Stimulated activated CD4-positive, alpha-beta T cell treated with anti-CD3 and anti-CD28 coated beads, Interleukin-1b, Interleukin-23, amount 100 ng/mL, for 48 hours (primary cell): ENCODE measurements at places on chromosomes 11 and 22.

- DNase-seq: peak; percentile 77
Measured at GRCh38 chr22:30423301-30423958, 2.1 kb upstream of the MTFP1 start.

- DNase-seq: no peak
Measured at GRCh38 chr11:128339792-128340191, 247.6 kb downstream of the ETS1 start.

DNA sequence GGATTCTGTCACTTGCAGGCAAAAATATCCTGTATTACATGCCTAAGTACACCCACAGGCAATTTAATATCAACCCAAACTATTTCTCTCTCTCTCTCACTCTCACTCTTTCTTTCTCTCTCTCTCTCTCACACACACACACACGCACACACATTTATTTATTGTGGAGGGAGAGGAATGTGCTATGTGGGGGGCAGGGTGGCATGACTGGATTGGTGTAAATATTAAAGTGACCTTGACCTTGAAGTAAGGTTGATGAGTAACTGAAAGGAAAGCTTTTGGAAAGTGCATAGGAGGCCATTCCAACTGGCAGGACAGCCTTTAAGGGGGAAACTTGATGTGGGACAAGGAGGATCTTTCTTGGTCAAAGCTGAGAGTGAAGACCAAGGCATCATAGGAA is 589.7 kb upstream of the KIRREL3 start:
- no peak for DNase-seq

- DNase-seq: no peak
Measured at GRCh38 chr22:47624252-47625012, 862.0 kb downstream of the TBC1D22A start.

DNA sequence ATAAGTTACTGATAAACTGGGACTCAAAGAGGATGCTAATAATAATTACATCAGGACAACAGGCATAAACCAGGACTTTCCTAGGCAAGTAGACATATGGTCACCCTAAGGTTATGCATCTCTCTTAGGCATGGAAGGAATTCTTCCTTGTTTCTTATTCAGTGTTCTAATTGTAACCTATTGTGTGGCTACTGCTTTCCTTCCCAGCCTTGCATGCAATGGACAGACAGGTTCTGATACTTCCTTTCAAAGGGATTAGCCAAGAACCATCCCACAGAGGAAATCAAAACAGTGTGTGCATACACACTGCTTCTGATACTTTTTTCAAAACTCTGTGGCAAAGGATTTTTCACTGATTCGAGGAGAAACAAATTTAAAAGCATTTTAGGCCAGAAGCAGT is 48.3 kb downstream of the RRAS2 start:
- DNase-seq: no peak

DNA sequence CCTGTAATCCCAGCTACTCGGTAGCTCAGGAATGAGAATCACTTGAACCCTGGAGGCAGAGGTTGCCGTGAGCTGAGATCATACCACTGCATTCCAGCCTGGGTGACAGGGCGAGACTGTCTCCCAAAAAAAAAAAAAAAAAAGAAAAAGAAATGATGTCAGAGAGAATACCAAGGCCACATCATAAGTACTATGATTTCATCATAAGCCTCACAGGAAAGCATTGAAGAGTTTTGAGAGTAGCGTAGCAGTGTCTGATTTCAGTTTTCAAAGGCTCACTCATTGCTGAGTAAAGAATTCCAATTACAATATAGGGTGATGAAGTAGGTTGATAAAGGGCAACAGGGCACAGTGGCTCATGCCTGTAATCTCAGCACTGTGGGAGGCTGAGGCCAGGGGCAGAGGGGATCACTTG is 88.8 kb downstream of the MRTFA start:
- DNase-seq: no peak

DNA sequence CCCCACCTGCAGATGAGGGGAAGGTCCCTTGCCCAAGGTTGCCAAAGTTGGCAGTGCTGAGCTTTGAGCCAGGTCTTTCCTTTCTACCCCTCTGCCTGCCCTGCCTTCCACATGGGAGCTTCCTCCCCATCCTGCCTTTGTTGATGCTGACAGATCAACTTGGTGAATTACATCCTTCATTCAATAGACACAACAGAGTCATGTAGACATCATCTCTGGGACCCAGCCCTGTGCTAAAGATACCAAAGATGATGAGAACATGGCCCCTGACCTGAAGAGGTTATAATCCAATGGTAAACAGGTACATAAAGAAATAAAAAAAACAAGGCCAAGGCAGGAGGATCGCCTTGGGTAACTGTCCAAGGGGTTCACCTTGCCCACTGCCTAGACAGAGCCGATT is 42.4 kb upstream of the MAPK1 start:
- DNase-seq: no peak

DNA sequence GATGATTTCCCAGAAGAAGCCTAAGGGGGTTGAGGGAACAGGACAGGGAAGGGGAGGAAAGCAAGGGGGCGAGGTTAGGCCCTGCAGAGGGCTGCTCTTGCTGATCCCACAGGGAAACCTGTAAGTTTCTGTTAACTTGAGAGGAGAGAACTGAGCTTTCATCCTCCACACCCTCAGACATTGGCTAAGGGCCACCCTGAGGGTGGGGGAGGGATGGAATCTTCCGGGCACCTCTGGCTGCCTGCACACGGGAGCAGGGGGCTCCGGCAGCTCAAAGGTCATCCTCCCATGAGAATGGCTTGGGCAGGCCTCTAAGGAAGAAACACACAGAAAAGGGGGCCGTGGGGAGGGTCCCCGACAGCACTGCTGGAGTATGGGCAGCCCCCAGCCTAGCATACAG is 108.1 kb downstream of the TSPAN18 start:
- DNase-seq: no peak

GRCh38 chr11:11577251-11577855 is 44.5 kb downstream of the GALNT18 start:
- DNase-seq: no peak

DNA sequence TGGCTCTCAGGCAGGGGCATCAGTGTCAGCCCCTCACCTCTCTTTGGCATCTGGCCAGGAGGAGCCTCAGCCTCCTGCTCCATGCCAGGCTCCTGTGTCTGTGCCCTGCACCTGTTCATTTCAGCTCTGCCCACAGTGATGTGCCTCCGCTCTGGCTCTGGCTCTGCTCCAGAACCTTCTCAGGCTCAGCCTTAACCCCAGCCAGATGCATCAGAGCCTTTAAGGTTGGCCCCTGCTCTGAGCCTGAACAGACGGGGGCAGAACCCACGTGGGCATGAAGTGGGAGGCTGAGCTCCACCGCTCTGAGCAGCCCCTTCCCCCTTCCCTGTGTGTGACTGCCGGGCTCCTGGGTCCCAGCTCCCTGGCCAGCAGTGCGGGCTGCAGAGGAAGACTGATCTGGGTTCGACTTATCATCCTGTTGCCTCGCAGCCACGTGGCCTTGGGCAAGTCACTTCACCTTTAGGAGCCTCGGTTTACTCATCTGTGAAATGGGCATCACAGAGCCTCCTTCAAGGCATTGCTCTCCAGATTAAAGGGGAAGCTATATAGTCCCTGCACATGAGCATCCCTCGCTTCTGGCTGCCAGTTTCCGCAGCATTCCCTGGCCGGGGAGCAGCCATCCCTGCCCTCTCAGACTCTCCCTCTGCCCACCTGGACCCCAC is 44.7 kb upstream of the RTL6 start:
- DNase-seq: no peak

GRCh38 chr11:134733646-134734045 is 321.6 kb upstream of the B3GAT1 start:
- no peak for DNase-seq

DNA sequence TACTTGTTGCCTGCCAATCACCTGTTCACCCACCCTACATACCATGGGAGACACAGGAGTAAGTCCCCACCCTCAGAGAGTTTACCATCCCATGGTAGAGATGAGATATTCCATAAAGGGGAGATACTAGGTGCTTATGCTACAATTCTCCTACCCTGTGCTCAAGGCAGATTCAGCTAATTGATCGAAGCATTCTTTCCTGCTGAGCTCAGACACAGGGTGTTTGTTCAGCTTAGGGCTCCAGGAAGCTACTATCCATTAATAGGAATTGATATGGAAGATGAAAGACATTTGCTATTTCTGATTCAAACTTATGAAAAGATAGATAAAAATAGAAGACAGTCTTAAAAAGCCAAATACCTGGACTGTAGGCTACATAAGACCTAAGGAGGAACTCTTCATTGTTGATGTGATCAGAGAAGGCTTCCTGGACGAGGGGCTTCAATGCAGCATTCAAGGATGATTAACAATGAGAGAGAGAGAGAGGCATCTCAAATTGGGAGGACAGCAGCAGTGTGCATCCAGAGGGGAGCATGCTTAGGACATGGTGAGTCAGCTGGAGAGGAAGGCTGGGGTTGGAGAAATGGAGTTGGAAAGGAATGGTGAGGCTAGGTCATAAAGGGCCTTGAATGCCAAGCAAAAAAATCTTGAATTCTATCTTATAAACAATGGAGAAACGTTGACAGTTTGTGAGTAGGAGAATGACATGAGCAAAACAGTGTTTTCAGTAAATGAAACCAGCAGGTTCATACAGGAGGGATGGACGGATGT is 15.0 kb downstream of the SYT13 start:
- no peak for DNase-seq

GRCh38 chr11:111735262-111736116 is 30.7 kb downstream of the PPP2R1B start:
- DNase-seq: no peak

DNA sequence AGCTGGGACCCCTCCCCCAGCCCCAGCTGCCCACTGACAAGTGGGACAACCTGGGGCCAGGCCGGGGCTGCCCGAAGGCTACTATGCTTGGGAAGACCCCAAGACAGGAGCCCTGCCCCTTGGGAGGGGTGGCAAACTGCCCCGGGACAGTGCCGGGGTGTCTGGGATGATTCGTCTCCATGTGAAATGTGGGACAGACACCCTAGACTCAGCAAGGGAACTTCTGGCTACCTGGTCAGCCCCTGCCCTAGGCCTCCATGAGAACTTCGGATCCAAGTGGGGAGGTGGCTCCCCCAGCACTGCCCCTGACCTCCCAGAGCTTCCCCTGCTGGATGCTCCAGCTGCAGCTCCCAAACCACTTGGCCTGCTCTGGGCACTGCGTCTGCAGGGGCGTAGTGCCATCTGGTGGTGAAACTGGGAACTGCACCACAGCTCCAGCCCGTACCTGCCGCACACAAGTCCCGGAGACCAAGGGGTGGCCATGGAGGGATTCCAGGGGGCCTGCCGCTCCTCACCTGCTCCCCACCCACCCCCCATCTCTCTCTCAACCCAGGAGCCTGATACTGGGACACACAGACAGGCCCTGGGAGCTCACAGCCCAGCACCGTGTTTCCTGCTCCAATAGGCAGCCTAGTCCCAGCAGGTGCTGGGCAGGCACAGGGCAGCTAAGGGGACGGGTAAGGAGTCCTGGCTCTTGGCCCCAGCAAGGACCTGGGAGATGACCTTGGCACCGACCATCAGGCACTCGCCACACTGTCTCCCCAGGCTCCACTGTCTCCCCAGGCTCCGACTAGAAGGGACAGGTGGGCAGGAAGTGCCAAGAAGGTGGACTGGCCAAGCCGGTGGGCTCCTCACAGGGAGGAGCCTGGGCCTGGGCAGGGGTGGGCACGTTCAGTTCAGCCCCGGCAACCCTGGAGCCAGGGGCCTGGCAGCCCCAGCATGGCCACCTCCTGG is 194.1 kb downstream of the IGLL1 start:
- peak; percentile 80 for DNase-seq

DNA sequence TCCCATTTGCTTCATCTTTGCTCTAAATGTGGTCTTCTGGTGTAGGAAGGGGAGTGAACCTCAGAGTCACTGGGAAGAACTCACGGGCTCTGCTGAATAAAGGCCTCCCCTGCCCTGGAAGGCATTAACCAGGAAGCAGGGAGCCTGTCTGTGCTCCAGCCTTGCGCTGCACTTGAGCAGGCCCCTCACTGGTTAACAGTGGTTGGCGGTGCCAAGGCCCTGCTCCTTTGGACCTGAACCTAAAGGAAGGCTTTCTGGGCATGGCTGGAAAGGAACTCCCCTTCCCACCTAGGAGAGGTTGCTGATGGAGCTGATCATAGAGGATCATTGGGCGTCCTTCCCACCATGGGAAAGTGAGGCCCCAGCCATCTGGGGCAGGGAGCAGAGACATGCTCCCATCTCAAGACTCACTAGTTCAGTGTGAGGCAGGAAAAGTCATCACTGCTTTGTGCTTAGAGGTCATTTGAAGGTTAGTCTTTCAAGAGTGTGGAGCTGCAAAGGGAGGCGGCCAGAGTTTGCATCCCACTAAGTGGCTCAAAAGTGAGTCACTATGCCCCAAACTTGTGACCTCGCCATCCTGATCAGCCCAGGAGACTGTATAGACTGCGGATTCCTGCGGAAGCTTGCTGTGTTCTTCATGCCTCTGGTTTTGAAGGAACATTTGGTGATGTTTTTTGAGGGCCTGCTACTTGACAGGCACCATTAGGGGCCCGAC is 50.4 kb downstream of the DBX1 start:
- DNase-seq: no peak

- DNase-seq: no peak
Measured at GRCh38 chr11:124511745-124512144, 31.7 kb downstream of the OR8B12 start.

- DNase-seq: no peak
Measured at GRCh38 chr11:20415432-20415831, 27.9 kb downstream of the PRMT3 start.

- DNase-seq: no peak
Measured at GRCh38 chr22:21000207-21000986, 1.5 kb downstream of the THAP7 start.

GRCh38 chr11:58446294-58446693 is 4.3 kb upstream of the OR5B12 start:
- DNase-seq: no peak

DNA sequence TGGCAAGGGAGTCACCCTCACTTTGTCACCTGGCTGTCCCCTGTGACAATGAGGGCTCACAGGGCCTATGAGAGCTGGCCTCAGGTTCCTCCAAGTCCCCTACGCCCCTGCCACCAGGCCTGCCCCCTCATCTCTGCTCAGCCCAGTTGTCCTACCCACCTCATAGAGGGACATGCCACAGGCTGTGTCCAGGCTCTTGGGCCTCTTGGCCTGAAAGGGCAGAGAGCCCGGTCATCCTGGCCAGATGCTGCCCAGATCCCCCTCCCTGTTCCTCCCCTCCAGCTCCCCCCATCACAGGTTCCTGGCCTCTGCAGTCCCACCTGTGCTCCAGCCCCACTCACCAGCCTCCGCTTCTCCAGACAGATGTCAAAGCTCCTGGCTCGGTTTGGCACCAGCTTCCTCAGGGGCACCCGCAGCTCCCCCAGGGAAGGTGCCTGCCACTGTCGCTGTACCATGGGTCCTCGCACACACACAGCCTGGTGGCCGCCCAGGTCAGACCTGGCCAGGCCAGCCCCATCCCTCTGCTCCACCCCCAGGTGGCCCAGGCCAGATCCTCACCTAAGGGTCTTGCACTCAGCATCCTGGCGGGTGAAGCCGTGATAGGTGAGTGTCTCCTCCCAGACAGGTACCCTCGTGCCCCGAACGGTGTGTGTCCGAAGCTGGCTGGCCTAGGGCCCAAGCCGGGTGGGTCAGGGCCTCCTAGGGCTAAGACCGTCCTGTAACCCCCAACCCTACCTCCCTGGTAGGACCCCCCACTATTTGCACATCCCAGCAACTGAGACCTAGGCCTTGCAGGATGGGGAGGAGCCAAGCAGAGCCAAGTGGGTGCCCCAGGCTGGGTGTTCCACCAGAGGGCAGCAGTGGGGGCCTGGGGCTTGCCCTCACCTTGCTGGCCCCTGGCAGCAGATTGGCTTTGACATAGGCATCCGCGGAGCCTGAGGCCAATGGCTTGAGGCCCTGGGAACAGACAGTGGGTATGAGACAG is 8.3 kb downstream of the NDUFV1 start:
- DNase-seq: peak; percentile 72
